ENCODE measurements at places on chromosomes 2 and 18.

GRCh38 chr2:200741468-200742202 is 70.1 kb upstream of the BZW1 start:
- DNase-seq: no peak

DNA sequence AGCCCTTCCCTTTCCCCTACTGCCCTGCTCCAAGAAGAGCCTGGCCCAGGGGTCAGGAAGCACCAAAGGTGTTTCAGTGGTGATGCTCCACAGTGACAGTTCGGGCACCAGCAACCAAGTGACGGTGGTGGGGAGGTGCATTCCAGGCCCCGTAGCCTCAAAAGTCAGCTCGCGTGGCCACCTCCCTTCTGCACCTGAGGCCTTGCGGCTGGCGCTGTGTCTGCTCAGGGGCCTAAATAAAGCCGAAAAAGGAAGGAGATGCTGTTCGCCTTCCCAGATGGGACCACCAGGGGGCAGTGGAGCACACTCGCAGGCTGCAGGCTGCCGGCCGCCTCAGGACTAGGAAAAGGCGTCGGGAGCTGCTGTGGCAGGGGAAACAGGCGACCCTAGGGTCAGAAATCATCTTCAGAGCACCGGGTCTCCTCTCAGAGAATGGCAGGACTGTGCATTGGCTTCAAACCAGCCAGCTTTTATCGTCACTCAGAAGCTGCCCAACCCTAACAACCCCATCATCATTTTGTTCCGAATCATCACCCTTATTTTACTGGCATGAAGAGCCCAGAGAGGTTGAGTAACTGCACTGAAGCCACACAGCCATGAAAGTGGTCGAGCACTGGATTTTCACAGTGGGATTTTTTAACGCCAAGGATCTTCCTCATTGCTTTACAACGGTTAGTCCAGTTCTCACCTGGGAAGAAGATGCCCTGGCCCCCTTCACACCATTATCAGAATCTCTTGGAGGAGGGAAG is 213.0 kb upstream of the CELF4 start:
- peak; percentile 2 for DNase-seq

- DNase-seq: peak; percentile 8
Measured at GRCh38 chr18:49305688-49306336, 154.6 kb downstream of the DYM start.

GRCh38 chr2:161139098-161139987 is 20.9 kb upstream of the TANK start:
- no peak for DNase-seq

DNA sequence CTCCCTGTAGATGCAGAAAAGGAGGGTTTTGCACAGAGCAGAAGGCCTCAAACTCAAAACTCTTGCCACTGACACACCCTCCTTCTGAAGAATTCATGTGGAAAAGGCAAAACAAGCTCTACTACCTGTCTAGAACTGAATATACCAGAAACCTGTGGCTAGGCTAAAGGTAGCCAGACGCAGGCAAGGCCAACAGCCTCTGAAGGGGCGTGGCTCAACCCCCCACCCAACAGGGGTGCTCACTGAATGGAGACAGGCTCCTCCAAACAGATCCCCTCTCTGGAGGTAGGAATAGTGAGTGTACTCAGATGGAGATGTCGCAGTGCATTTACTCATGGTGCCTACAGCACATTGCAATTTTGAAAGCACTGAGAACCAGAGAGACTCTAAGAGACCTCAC is 3.0 kb upstream of the STK17B start:
- no peak for DNase-seq

- DNase-seq: no peak
Measured at GRCh38 chr2:177270531-177270930, 6.0 kb upstream of the NFE2L2 start.

DNA sequence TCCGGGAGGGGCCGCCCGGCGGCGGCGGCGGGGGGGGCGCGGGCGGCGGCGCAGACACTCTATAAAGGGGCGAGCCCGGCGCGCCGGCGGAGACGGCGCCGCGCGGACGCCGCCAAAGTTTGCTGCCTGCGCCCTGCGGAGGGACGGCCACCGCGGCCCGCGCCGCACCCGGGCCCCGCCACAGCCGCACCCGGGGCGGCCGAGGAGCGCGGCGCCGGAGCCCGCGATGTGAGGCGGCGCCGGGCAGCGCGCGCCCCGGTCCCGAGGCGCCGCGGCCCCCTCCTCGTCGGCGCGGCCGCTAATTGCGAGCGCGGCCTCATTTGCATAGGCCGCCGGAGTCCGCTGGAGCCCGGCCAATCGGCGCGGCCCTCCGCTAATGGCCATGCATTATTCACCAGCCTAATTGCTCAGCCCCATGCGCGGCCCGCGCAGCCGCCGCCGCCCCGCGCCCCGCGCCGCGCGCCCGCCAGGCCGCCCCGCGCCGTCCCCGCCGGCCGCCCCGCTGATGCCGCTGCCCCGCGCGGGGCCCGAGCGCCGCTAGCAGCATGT is at the start of gene SALL3:
Gene SALL3 (plus strand): TSS at position 89 of the 549 bp plus-strand sequence. CDS start 457 bp downstream, at position 546.
- no peak for DNase-seq

GRCh38 chr2:55013936-55014335 is 36.3 kb downstream of the RTN4 start:
- DNase-seq: no peak

GRCh38 chr18:987325-988186 is 82.9 kb downstream of the ADCYAP1 start:
- peak; percentile 23 for DNase-seq

GRCh38 chr2:142495141-142495540 is 364.3 kb upstream of the LRP1B start:
- no peak for DNase-seq

- no peak for DNase-seq
Measured at GRCh38 chr2:45974762-45975408, 322.3 kb upstream of the EPAS1 start.

GRCh38 chr18:12376034-12376753 is 833 bp downstream of the AFG3L2 start:
- peak; percentile 37 for DNase-seq

- peak; percentile 55 for DNase-seq
Measured at GRCh38 chr18:24014062-24014985, at the start of gene TTC39C. Gene TTC39C (plus strand): TSS chr18:24014754. CDS start chr18:24014872, 118 bp downstream.

- DNase-seq: no peak
Measured at GRCh38 chr2:239162141-239162821, 238.5 kb downstream of the HDAC4 start.

DNA sequence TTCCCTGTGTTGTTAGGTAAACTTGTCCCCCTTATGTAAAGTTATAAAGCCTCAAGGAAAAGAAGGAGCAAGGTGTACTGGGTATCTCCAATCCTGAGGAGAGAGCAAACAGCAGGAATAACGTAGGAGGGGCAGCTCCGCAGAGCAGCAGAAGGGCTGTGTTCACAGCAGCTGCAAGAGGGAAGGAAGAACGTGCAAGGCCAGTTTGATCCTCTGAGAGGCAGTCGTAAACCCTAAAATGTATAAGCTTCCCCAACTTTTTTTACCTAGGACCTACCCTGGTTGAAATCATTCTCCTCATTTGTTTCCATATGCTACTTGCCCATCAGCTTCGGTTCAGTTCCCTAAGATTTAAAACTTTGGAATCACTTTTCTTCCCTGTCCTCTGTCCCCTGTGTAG is 51.9 kb upstream of the MAP3K20 start:
- DNase-seq: no peak

GRCh38 chr2:180394305-180394704 is 387.2 kb upstream of the CWC22 start:
- DNase-seq: no peak

DNA sequence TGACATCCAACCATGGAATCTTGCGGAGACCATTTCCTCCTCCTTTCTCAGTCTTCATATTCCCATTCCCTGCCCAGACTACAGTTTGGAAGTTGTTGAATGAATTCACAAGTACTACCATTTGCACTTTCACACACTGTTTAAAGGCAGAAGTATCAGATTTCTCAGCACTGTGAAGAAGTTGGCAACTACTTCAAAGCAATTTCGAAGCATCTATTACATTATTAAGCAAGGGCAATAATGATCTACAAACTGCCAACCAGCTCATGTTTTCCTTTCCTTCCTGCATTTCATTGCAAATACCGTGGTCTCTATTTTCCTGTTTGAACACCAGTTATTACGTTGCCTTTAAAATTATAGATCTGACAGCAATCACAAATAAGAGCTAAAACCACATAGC is 105.5 kb downstream of the IRS1 start:
- no peak for DNase-seq

GRCh38 chr2:117359266-117359914 is 455.1 kb upstream of the DDX18 start:
- no peak for DNase-seq

DNA sequence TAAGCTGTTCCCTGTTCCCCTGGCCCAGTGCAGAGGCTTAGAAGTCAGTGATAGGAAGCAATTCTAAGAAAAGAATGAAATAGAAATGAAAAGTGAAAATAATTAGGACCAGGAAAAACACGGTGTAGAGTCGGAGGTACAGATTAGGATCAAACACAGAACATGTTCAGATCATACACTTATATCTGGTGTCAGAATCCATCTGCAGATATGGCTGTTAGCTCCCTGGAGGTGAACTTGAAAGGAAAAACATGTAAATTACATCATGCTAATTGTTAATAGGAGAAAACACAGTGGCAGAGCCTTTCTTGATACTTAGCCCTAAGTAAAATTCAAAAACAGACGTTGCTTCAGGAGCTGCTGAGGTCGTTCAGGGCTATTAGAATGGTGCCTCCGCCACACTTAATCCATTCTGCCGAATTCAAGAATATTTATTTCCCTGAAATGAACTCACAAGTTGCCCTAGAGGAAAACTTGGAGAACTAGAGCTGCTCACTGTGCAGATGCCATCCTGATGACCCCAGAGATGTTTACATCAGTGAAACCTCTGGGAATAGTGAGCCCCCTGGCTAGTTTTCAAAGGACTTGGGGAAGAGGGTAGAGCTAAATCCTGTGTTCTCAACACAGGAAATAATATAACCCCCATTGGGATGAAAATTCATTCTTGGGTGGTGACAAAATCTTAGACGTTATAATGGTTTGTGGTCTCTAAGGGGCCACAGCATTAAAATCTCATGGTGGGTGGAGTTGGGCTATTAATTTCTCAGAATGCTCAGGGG is 27.5 kb downstream of the LPIN1 start:
- DNase-seq: no peak

DNA sequence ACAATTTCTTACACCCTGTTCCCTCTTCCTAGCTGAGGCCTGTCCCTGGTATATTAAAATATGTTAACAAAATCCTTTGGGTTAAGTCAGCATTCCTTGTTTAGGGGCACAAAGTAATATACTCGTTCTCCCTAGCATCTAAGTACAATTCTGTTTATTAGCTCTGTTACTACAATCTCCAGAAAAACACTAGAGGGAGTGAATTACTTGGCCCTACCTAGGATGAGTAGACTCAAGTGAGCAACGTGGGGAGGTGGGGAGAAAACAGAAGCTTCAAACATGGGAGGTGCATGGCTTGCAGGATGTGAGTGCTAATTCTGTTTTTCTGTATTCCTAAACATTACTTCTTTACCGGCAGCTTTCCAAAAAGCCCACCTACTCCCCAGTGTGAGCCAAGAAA is 89.7 kb downstream of the FSIP2 start:
- DNase-seq: no peak

GRCh38 chr18:3703732-3704176 is 253.8 kb downstream of the TGIF1 start:
- DNase-seq: peak; percentile 64

DNA sequence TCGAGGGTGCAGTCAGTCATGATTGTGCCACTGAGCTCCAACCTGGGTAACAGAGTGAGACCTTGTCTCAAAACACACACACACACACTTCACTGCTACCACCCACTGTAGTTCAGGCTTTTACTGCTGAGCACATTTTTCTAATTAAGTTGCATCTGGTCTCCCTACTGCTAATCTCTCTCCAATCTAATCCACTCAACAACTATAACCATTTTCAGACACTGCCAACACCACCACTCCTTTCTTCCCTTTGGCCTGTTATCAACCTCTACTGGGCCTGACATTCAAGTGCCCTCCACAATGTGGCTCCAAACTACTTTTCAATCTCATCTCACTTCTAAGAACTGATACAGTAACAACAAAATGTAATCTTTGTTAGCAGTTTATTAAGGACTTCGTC is 44.8 kb downstream of the RMP24 start:
- DNase-seq: no peak

- no peak for DNase-seq
Measured at GRCh38 chr2:21642647-21643046, 518.9 kb downstream of the TDRD15 start.

- DNase-seq: no peak
Measured at GRCh38 chr18:48367557-48367956, 41.6 kb downstream of the ZBTB7C start.

DNA sequence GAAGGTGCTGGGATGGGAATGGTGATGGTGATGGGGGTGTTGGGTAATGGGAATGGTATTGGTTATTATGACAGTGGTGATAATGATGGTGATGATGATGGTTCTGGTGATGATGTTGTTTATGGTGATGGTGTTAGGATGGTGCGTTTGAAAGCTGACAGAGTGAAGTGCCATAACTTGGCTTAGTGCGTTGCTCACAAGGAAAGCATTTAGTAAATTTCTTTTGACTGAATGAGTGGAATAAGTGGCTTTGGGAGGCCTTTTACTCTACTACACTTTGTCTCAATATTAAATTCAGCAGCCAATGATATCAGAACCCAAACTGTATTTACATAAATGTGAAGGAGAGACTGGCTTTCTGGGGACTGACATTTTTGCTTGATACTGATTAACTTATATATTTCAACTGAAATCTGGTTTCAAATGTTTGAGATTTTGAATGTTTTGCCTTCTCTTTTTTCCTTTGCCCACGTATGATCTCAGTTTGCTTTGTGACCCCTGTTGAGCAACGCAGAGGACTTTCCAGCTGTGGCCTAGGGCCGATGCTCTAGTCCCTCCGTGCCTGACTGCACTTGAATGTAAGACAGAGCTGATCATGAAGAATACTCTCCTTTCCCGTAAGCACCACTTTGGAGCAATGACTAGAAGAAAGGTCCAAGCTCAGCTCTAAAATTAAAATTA is 128.5 kb upstream of the SH3BP4 start:
- DNase-seq: no peak

DNA sequence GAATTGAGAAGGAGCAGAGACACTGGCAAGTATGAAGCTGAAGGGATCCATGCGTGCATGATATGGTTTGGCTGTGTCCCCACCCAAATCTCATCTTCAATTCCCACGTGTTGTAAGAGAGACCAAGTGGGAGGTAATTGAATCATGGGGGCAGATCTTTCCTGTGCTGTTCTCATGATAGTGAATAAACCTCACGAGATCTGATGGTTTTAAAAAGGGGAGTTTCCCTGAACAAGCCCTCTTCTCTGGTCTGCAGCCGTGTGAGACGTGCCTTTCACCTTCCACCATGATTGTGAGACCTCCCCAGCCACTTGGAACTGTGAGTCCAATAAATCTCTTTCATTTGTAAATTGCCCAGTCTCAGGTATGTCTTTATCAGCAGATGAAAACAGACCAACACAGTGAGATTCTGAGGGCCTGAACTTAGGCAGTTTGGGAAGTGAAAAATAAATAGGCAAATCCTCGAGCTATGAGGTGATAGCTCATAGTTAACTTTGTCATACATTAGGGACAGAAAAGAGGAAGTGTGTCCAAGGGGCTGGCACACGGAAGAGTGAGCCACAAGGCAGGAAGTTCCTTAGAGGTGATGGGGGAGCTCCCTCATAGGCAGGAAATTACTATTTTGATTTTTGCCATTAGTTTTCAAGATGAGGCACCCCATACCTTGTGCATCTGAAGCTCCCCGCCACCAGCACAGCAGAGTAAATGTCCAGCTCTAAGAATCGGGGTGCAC is 658.8 kb upstream of the ID2 start:
- DNase-seq: no peak
